GM03348 (cell line): ENCODE measurements at places on chromosomes 11 and 22.
A peak's percentile ranks its signal among the peaks of the same experiment; 100 is the strongest.

DNA sequence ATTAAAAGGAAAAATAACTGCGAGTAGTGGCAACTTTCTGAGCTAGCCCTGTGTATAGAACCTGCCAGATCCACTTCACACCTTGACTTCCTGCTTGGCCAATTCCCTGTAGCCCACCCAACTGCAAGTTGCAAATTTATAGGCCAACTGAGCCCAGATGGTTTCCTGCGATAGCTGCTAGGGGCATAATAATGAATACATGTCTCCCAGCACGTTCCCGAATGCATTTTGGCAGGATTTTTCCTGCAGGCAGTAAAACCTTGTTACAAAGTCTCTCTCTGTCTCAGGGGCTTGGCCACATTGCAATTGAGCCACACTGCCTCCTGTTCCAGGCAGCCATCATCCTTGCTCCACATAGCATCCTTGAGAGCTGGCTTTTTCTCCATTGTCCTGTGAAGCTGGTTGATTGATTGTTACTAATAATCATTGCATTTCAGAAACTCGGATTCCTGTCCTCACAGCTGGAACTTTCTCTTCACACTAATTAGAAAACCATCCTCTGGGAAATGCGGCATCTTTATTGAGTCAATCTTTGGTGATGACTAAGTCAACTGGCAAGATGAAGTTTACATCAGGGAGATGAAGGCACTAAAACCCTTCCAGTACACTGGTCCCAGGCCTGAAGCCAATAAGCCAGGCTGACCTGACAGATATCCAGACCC lies 18.6 kb upstream of the LMO2 start:
- peak; percentile 27 for DNase-seq

GRCh38 chr11:96337541-96338431 lies 5.2 kb downstream of the MAML2 start:
- peak; percentile 17 for DNase-seq

GRCh38 chr22:11627436-11627797 lies 3900.6 kb upstream of the OR11H1 start:
- peak; percentile 8 for DNase-seq

GRCh38 chr11:122778148-122778547 lies 60.2 kb upstream of the CRTAM start:
- DNase-seq = no peak

DNA sequence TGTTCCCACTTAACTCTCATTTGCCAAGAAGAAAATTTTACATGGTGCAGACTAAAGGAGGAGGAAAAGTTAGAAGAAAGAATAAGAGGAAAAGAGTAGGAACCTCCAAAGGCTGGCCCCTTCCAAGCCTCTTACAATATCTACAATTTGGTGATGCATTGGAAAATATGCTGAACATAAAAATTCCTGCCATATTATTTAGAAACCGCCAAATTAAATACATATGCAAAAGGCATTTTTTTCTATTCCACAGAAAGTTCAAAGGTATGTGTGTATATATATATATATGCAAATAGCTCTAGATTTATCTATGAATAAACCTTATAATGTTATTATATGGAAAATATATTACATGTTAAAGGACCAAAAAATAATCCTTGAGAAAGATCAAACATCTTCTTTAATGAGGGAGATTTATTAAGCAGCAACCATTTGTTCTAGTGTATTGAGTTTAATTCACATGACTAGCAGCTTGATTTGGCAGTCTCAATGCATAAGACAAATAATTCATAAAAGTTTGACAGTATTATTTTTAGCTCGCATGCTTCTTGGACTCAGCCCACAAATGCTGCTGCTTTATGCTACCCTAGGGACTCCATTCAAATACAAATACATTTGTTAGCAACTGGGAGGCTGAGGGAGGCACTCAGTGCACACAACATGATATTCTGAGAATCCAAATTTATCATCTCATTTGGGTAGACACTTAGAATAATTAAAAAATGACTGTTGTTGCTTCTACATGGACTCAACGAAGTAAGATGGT lies 184.9 kb downstream of the SBF2 start:
- DNase-seq = peak; percentile 64
